Stimulated activated CD8-positive, alpha-beta memory T cell treated with anti-CD3 and anti-CD28 coated beads, Interleukin-2, amount 100 ng/mL, for 1 hour (primary cell): ENCODE measurements at places on chromosomes 4 and X.

DNA sequence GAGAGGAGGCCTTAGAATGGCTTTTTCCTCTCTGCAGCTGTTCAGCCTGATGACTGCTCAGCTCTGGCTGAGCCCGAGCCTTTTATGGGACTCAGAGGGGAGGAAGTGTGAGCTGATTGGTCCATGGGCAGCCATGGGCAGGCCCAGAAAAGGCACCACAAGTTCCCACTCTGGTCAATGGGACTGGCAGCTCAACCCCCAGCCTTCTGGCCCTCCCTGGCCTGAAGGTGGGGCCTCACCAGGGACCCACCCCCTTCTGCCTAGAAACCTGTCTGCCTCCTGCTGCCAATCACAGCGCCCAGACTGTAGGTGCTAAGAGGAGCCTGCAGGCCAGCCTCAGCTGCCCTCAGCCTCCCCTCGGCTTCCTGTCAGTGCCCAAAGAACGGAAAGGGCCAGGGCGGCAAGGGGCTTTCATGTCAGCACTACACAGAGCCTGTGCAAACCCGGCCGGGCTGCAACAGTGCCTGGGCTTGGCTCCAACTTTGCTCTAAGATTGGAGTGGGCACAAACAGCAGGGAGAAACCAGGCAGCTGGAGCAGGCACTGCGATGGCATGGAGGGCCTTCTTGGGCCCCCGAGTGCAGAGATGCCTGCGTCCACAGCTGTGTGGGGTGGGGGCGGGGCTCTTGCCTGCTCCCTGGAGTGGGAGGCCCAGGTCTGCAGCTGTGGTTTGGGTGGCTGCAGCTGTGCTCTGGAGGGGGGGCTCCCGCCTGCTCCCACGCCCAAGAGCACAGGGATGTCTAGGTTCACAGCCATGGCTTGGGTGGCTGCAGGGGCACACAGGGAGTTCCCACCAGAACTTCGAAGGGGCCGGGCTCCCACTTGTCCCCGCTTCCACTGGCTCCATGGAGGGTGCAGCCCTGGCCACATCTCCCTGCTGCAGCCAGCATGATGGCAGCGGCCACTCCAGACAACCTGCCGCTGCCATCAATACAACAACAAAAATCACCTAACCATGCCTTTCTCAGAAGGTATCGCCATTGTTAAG is 92.6 kb downstream of the NXF2 start:
- DNase-seq: no peak

GRCh38 chr4:38023347-38024205 is 63.4 kb downstream of the PTTG2 start:
- DNase-seq: no peak

DNA sequence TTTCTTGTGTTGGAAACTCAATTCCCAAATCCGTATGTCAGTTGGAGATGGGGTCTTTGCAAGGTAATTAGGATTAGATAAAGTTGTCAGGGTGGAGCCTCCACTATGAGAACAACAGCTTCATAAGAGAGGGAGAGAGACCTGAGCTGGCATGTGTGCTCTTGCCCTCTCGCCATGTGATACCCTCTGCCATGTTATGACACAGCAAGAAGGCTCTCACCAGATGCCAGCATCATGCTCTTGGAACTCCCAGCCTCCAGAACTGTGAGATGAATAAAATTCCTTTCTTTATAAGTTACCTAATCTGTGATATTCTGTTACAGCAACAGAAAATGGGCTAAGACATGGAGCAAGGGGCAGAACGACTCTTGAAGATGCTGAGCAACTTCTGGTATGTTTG is 201.9 kb upstream of the BOD1L1 start:
- DNase-seq: no peak

DNA sequence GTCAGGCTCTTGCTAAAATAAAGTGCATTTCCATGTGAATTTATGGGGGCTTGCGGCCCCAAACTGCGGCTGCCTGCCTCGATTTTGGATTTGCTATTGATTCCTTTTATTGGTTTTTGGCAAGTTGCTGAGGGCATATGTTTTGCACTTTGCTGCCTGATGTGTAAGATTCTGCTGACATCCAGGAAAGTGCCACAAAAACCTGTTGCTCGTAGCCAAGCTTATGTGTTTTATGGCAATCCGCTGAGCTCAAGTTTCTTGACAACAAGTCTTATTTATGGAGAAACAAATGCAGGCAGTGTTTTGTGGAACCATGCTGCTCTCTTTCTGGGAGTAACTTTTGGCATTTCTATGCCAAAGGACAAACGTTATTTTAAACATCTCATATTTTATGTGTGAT is 97.3 kb upstream of the DDIT4L start:
- DNase-seq: no peak

DNA sequence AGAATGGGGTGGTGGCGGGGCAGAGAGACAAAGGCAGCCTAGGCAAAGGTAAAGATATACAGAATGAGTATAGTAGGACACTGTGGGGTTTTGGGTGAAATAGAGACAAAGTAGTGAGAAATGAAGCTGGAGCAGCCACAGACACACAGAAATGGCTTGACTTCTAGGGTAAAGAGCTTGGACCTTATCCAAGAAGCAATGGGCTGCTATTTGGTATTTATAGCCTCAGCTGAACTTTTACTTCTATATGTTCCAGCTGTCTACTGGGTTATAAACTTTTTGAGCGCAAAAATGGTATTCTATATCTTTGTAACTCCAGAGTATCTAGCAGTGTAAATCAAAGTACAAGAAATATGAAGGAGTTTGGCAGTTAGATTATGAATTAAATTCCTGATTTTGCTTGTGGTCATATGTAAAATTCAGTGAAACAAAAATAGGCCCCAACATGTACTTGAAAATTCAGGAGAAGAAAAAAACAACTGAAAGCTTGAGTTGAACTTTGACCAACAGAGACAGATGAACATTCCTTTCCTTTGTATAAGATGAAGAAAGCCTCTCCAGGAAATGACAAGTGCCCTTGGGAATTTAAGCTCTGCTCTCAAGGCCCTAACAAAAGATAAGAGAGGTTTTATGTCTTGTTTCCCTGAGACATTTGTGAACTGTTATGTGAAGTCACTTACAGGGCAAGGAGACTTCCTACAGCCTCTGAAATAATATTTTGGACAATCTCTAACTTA is 354.1 kb downstream of the CHIC1 start:
- no peak for DNase-seq

- DNase-seq: no peak
Measured at GRCh38 chrX:97835969-97836368, 952.3 kb downstream of the RPA4 start.

- no peak for DNase-seq
Measured at GRCh38 chr4:142922720-142923119, 76.6 kb upstream of the INPP4B start.

DNA sequence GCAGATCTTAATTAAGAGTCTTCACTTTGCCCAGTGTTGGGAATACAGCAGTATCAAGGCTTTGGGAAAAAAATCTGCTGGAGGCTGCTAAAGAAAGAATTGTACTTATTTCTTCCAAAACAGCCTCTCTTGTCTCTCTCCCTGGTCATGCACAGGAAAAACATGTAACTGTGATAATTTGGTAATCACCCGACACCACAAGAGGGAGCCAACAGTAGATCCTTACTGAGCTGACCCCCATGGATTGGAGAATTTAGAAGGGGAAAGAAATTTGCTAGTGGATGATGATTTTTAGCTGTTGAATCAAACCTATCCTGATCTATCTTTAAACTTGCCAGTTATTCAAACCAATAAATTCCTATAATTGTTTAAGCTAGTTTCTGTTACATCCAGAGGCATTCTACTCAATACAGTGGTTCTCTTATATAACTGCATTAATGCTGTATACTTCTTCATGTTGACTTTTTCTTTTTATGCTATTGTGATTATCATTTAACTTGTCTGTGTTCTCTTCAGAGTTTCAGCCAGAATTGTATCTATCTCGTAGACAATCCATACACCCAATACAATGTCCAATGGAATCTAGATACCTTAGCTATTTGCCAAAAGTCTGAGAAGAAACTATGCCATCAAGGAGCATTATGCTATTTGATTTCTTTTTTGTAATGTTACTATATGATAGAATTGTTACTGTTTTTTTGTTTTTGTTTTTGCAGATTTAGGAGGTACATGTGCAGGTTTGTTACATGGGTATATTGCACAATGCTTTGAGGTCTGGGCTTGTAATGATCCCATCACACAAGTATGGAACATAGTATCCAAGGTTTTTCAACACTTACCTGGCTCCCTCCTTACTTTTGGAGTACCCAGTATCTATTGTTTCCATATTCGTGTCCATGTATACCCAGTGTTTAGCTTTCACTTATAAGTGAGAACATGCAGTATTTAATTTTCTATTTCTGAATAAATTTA is 31.3 kb upstream of the ARHGEF38 start:
- DNase-seq: no peak

DNA sequence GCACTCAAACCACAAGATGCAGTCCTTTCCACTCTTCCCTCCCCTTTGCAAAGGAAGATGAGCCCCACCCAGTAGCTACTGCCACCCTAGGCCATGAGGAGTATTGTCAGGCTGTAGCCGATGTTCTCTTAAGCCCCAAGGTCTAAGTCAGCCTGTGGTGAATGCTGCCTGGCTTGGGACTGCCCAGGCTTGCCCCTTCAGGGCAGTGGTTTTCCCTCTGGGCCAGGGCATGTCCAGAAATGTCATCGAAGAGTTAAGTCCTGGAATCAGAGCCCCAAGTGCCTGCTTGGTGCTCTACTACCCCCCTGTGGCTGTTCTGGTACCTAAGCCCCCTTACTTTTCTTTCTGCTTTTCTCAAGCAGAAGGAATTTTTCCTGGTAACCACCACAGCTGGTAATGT is 11.8 kb upstream of the PGK1 start:
- DNase-seq: no peak

DNA sequence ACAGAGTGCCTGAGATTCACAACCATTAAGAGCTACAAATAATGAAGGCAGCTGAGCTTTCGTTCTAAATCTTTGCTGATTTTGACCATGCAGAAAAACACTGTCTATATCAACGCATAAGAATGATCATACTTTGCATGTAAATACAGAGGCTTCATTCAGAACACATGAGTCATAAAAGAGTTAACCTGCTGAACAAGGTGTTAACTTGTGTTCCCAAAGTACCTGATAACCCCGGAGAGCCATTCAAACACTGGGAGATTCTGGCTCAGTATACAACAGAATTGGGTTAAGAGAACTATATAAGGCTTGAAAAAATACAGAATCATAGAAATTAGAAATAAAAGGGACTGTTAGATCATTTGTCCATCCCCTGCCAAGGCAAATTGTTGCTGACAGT is 964.3 kb upstream of the TENM3 start:
- DNase-seq: no peak

GRCh38 chr4:168631241-168632162 is 134.7 kb downstream of the PALLD start:
- no peak for DNase-seq

GRCh38 chr4:146472404-146472803 is 49.3 kb downstream of the SLC10A7 start:
- DNase-seq: no peak

DNA sequence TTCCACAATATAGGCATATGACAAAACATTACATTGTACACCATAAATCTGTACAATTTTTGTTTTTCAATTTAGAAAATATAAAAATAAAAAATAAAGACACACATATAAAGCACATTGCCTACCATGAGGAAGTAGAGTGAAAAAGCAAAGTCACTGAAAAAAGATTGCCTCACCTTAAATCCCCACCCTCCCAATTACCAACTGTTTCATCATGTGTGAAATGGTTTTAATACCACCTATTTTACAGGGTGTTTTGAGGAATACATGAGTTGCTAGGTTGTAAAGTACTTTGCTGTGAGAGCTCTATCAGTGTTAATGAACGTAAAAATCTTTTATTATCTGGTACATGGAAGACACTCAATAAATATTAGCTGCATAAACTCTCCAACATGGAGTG is 373.6 kb upstream of the NDST3 start:
- no peak for DNase-seq

DNA sequence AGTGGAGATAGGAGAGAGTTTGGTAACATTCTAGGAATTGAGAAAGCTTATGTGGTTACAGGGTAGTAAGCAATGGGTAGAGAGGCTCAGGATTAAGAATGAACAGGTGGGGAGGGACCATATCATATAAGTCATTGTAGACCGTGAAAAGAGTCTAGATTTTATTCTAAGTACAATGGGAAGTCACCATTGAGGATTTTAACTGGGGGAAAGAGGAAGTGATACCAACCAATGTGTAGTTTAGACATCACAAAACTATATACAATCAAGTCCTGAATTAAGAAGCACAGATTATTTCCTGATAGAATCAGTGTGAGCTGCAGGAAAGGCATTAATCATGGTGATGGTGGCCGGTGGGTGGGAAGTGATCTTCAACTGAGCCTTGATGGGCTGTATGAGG is 178.3 kb upstream of the ZIC3 start:
- DNase-seq: no peak

DNA sequence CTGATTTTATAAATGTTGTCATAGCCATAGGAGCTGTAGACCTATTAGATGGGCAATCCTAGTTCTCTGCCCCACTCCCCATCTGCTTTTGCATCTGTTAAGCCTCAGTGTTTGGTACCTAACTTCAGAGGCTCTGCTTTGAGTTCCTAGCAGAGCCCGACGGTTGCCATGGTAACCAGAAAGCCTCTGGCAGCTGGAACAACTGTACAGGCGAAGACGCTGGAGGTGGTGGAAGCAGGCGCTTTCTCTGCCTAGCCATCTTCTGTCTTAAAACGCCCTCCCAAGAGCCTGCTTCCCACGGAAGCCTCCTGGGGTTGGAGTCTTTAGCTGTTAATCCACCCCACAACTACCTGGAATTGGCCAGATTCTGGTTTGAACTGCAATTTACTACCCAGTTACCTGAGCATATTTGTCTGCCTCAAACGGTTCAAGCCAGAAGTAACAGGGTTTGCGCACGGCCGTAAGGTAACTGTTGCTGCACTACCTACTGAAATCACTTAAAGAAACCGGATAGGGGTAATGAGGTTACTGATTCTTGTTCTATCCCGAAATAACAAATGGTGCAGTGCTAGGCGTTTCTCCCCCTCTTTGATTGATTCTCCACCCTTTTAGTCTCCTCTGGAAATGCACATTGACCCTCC is 1.0 kb upstream of the GABRG1 start:
- no peak for DNase-seq

DNA sequence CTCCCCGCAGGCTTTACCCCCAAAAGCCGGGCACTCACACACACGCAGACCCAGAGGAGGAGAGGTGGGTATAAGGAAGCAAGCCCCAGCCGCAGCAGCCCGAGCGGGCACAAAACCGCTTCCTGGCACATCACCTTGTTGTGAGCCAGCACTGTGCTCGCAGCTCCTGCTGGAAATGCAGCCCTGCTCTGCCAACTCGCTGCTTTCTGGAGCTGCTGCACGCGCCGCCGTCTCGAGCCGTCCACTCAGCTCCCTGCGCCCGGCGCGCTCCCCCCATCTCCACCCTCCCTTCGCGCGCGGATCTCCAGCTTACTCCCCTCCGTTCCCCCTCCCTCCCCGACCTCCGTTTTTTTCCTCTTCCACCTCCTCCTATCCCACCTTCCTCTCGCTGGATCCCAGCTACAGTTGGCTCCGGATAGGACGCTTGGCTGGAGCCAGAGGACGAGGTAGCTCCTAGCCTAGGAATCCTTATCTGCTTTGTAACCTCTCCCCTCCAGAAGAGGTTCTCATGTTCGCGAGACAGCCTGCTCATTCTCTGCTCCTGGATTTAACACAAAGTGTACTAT is at the start of gene SPOCK3:
Gene SPOCK3 (minus strand): TSS at position 179 of the 566 bp plus-strand sequence.
- DNase-seq: no peak

GRCh38 chr4:183897193-183897592 is 7.9 kb upstream of the STOX2 start:
- DNase-seq: no peak

GRCh38 chr4:146577111-146577510 is 55.4 kb upstream of the SLC10A7 start:
- no peak for DNase-seq

- DNase-seq: no peak
Measured at GRCh38 chr4:147117431-147117830, 171.8 kb upstream of the TTC29 start.
